MCF 10A (cell line): ENCODE measurements at places on chromosomes 3 and 15. TPM values are rescaled to one million over a fixed set of nuclear protein-coding genes. Genes with fewer than 3 reads are reported as not detected.
A peak's percentile ranks its signal among the peaks of the same experiment; 100 is the strongest.

PCOLCE2 gene
- total RNA-seq = 3.2 and 3.4 TPM in 2 replicates

TM4SF1 gene
- total RNA-seq = 20.1 and 27.7 TPM in 2 replicates

DZIP1L gene
- total RNA-seq = 6.2 and 11.3 TPM in 2 replicates

GPR15 gene
- not detected in 2 replicates for total RNA-seq

GRCh38 chr3:133954717-133955360 is 59.2 kb upstream of the RAB6B start:
- no peak for DNase-seq

GRCh38 chr3:147398813-147399534 is 7.4 kb downstream of the ZIC4 start:
- peak; percentile 67 for DNase-seq

- DNase-seq = no peak
Observed at GRCh38 chr15:101639667-101640066, 12.5 kb downstream of the TM2D3 start.

DNA sequence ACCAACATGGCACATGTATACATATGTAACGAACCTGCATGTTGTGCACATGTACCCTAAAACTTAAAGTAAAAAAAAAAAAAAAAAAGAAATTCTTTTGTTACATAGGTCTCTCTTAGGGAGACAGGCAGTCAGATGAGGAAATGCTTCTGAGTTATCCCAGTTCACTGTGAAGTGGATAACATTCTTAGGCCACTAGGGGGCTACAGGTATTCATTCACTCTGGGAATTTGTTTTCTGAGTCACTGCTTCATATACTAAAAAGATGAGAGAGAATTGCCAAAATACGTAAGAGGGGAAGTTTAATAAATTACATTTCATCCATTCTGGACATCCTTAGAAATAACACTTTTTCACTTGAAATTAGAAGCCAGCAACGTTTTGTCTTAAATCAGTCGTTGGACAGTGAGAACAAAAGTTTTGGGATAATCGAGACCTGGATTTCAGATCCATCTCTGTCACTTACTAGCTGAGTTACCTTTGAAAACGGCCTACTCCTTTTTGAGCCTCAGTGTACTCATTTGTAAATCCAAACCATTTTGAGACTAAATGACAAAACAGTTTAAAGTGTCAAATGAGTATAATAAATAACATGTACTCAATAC is 738.4 kb upstream of the ALCAM start:
- DNase-seq = peak; percentile 79

GRCh38 chr3:6994081-6994668 is 133.3 kb downstream of the GRM7 start:
- peak; percentile 15 for DNase-seq

- peak; percentile 82 for DNase-seq
Observed at GRCh38 chr15:76905013-76905839, at the start of gene SCAPER. Gene SCAPER, minus strand, starts transcription at chr15:76905340. Its CDS starts 21,523 bp downstream, at chr15:76883817.

GRCh38 chr3:86869566-86869965 is 121.4 kb downstream of the VGLL3 start:
- no peak for DNase-seq

- no peak for DNase-seq
Observed at GRCh38 chr3:126609909-126610308, 45.0 kb downstream of the TXNRD3 start.

DNA sequence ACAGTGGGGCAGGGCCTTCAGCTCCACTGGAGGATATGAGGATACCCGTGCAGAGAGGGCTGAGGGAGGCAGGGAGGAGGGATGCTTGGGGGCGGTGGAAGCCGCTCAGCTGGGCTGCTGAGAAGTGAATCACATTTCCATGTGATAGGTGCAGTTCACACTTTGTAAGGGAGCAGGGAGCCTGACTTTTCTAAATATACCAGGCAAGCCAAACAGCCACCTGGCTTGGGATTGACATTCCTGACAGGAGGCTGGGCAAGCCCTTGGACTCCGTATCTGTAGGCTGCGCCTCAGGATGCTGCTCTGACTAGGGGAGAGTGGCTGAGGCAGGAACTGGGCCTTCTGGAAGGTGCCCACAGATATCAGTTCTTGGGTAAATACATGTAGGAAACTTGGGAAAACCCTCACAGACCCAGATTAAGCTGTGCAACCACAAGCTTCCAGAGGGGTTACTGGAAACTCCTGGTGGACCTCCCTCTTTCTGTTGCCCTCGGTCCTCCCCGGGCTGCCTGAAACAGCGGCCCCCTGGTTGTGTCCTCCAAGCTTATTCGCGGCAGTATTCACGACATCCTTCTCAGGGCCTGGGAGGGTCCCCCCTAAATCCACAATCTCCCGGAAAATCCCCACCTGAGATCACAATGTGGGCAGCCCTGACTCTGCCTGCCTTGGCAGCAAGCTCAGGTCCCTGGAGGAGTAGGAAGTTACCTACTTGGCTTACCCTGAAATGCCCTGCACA is 33.0 kb upstream of the ADCY5 start:
- no peak for DNase-seq

GRCh38 chr15:35198197-35198596 is 113.1 kb upstream of the NANOGP8 start:
- DNase-seq = no peak

DNA sequence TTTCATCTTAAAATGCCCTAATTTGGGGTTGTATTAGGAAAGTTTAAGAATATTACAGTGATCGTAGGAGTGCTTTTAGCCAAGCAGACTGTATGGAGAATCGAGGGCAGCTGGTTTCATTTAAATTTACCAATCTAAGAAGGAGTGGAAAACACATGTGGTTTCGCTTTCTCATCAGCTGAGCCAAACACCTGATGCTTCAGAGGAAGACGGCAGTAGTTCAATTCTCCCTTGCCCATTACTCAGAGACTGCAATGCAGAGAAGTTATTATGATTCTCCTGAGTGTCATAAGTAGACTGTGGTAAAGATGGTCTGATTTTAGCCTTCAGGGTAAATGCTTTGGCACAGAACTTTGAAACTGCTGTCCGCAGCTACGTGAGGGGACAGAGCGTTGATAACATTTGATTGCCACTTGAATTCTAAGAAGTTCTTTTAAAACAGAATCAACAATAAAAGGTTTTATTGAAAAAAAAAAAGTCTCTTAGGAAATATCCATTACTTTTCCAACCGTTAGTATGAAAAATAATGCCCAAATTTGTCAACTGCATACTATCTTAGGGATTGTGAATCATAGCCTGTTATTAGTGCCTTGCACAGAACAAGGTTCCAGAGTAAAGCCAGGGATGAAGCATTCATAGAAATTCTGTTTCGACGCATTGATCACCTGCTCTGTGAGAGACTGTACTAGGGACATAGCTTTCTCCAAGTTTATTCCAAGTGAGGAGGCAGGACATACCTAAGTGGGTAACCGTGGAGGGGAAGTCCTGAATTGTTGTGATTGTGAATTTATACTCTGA is 25.6 kb downstream of the LYSMD4 start:
- peak; percentile 50 for DNase-seq

- no peak for DNase-seq
Observed at GRCh38 chr15:28051955-28052633, 47.0 kb downstream of the OCA2 start.

DNA sequence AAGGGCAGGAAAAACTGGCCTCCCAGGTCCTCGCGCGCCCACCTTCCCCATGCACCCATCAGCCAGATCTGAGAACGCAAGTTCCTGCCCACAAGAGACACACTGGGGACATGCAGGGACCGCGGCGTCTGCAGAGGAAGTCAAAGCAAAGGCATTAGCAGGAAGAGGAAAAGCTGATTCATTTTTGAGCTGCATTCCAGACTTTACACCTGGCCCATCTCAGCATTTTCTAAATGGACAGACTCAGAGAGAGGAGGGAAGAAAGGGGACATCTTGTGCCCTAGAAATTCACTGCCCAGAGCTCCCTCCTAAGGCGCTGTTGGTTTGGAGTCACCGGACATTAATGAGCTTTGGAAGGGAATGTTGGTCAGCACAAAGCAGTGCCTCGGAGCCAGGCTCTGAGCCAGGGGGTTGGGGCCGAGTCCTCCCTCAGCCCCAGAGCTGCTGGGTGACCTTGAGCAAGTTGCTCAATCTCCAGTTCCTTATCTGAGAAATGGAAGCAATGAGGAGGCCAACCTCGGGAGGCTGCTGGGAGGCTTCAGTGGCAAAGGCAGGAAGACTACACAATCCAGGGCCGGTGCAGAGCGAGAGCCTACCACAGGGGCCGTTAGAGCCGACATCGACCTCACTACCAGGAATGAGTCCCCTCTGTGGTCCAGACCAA is 150.5 kb upstream of the IQSEC1 start:
- DNase-seq = no peak

GRCh38 chr15:25725758-25726157 is 137.4 kb downstream of the ATP10A start:
- no peak for DNase-seq

DNA sequence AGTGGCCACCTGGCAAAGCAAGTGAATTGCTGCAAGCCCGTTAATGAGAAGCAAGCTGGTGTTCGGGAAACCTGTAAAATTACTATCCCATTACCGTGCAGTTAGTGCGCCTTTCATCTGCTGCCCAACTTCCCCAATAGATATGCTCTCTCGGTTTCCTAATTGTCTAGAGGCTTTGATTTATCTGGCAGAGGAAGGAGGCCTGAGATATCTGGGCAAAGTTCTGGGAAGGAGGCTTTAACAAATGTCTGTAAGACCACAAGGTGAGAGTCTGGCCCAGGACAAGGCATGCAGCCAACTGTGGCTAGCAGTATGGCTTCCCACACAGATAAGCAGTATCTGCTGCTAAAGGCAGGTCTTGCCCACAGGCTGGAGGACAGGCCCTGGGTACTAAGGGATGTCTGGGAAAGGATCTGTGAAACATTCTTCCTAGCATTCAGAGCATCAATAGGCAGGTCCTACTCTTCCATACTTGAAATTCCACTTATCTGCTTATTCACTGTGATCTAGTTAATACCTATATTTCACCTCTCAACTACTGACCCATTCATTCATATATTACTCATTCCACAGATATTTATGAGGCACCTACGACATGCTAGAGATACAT is 130.0 kb upstream of the SLC2A2 start:
- DNase-seq = no peak

DNA sequence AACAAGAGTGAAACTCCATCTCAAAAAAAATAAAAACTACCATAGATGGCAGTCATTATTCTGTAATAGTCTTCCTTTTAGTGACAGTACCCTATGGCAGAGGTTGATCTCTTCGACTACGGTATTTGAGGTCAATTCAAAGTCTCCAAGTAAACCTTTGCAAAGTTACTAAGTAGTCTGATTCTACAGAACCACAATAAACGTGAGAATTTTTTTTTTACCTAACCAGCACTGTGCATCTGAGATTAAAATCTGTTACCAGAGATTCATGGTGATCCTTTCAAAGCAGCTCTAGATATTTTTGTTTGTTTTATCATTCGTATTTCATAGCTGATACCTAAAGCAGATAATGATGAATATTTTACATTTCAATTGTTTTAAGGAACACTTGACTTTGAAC is 86.6 kb upstream of the CHD2 start:
- DNase-seq = no peak

- DNase-seq = no peak
Observed at GRCh38 chr15:99090938-99091337, 13.9 kb upstream of the SYNM start.

DNA sequence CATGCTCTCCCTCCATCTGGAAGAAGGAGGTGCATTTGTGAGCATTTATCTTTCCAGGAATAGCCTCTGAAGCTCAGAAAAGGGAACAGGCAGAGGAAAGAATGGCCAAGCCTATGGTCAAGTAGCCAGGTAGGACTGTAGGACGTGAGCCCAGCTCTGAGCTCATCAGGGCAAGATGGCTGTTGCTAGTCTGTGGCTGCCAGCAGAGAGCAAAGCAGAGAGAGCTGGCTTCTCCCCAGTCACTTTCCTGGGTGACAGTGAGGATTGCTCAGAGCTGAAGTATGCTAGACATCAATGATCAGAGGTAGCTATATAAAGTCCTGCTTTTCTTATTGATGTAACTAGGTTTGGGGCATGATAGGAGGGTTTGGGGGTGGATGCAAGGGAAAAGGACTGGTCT is 146.1 kb upstream of the SLC24A5 start:
- no peak for DNase-seq
